ENCODE measurements at places on chromosomes 5 and 9.

- no peak for DNase-seq
Measured at GRCh38 chr9:103037508-103038477, 42.7 kb downstream of the CYLC2 start.

- peak; percentile 36 for DNase-seq
Measured at GRCh38 chr5:25858019-25858418, 1180.4 kb downstream of the CDH9 start.

DNA sequence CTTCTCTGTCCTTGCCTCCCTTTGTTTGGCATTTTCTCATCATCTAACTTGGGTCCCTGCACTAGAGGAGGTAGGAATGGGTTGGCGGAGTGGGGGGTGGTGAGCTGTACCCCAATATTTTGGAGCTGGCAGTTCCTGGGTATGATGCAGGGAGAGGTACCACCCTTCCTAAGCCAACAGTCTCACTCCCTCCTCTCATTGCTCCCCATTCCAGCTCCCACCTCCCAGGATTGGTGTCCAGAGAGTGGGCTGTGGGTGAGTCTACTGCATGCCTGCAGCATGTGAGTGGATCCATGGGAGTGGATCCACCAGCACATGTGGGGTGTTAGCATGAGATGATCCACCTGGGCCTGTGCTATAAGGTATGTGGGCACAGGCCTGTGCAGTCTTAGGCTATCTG lies 22.2 kb upstream of the MYORG start:
- no peak for DNase-seq

DNA sequence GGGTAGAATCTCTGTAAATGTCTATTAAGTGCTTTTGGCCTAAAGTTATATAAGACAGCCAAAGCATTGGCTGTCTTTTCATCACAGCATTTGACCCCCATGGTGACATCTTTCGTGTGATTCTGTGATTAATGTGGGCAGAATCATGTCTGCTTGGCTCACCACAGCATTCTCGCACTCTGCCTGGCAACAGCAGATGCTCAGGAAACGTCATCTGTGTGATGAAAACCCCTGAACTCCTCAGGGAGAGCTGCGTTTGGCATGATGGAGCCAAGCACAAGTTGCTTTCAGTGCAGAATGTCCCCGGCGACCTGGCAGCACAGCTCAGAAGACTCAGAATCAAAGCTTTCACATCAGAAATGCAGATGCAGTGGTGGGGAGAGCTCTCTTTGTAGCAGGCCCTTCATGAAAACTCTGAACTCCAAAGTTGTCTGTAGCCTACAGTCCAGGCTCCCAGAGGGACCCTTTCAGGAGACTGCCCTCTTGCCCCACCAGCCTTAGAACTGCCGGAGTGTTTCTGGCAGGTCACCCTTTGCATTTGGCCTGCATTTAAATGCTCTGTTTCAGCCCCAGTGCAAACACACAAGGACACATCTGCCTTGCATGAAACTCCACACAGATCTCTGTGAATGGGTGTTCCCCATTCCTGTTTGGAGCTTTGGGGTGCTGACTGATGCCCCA lies 155.6 kb upstream of the PANK3 start:
- no peak for DNase-seq

DNA sequence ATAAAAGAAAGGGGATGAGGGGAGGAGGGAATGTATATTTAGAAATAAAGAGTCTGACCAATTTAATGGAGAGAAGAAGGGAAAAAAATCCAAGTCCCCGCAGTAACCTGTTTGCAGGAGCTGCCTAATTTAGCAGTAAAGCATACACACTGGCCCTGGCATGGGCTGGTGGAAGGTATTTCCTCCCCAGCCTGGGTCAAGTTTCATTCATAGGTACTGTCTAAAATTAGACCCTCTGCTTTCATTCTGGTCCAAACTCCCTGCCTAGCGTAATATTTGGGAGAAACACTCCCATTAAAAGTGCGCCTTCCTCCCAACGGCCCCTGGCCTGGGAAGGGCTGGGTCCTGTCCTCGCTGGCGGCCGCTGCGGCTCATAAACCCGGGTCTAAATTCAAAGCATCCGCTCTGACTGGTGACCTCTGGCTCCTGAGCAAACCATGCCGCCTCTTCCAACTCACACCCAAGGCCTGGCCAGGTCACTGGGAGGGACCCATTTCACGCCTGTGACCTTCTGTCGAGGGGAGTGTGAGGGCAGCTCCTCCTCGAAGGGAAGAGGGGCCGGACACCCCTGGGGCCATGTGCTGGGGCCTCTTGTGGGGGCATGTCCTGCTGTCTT lies 123.2 kb downstream of the FGF18 start:
- no peak for DNase-seq

DNA sequence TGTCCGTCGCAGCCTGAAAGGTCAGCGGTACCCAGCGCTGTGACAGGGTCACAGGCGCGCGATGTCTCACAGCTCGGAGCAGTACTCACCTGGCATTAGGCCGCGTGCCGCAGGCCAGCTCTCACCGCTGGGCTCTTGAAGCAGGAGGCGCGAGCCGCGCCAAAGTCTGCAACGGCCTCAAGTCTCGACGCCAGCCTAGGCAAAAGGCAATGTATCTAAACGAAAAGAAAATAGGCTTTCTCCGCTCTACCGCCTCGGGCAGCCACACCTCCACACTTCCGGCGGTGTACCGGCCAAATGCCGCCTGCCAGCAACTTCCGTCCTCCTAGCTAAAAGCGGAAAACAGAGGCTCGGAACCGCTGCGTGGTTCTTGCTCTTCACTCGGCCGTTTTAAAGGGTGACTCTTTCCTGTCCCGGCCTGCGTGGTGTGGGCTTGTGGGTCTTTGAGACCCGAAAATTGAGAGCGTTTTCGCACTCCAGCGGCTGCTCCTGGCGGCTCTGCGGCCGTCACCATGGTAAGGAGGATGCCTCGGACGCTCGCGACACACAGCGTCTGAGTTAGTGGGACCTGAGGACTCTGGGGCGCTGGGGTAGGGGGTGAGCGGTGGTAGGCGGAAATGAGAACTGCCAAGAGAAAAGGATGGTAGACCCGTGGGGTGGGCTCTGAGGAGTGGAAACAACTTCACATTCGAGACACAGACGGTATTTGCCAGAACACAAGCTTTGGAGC lies at the start of the genes GFM2 and NSA2:
Gene GFM2 (minus strand): TSS at position 269 of the 730 bp plus-strand sequence. CDS start 3,375 bp downstream, outside the sequence.
Gene NSA2 (plus strand): TSS at position 401 of the 730 bp plus-strand sequence. CDS start 112 bp downstream, at position 513.
- DNase-seq = peak; percentile 79

DNA sequence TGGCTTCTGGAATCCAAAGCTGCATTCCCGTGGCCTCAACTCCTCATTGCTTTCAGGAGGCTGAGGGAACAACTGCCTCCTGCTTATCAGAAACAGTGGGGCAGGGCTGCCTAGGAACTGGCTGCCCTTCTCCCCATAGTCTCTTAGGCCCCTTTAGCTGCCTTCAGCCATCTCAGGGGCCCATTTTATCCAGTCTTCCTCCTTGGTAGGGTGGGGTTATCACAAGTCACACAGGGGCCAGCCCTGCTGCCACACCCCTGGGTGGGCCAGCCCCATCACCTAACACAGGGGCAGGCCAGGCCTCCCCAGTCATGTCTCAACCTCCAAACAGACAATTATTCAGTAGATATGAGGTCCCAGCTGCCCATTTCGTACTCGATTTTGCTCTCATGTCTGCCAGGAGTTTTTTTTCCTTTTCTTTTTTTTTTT lies 3.9 kb downstream of the ALAD start:
- no peak for DNase-seq

- DNase-seq = no peak
Measured at GRCh38 chr9:84218322-84218721, 122.2 kb downstream of the SLC28A3 start.

DNA sequence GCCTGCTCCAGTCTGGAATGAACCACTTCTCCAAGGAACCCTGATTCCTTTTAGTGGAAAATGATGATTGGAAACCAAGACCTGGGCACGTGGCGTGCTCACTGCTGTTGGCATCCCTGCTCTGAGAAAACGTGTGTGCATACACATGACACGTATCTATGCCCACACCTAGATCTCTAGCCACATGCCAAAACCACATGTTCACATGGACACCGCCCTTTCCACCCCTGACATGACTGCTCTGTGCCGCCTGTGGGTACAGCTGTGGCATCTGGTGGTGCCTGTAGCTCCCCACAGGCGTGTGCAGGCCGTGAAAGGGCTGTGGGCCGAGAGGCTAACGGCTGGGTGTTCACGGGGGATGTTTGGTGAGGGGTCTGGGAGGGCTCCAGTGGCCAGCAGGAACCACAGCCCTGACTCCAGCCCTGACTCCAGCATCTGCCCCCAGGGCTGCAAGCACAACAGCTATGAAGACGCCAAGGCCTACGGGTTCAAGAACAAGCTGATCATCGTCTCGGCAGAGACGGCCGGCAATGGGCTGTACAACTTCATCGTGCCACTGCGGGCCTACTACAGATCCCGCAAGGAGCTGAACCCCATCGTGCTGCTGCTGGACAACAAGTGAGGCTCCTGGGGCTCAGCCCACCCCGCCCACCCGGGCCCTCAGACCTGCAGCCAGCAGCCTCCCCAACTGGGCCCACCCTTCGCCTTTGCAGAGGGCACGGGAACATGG lies 75.1 kb downstream of the KCNT1 start:
- no peak for DNase-seq

GRCh38 chr5:180411948-180412347 lies 58.8 kb upstream of the GFPT2 start:
- no peak for DNase-seq

- DNase-seq = no peak
Measured at GRCh38 chr5:143056792-143057579, 286.8 kb downstream of the ARHGAP26 start.

- peak; percentile 50 for DNase-seq
Measured at GRCh38 chr9:84136119-84136868, 155.7 kb downstream of the RMI1 start.

DNA sequence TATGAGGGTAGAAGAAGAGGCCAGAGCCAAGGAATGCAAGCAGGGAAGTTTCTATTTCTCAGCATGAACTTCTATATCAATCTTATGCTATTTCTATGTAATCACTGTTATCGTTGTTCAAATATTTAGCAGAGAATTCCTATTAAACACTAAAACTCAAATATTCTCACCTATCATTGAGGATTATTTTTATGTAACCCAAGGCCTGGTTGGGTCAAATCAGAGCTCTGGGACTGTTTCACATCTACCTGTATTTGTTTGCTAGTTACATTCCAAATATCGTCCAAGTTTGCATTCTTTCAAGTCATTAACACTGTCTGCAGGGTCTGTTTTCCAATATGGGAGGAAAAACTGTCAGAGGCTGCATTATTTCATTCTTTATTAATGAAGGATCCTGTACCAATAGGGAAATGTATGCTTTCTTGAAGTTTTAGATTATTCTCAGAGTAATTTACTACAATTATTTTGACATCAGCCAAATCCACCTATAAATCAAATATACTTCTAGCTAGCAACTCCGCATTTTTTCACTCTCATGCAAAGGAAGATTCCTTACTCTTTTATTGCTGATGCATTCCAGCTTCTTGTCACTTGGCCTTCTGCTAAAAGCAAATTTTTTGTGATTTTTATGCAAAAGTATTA lies 52.2 kb downstream of the LURAP1L start:
- DNase-seq = no peak

DNA sequence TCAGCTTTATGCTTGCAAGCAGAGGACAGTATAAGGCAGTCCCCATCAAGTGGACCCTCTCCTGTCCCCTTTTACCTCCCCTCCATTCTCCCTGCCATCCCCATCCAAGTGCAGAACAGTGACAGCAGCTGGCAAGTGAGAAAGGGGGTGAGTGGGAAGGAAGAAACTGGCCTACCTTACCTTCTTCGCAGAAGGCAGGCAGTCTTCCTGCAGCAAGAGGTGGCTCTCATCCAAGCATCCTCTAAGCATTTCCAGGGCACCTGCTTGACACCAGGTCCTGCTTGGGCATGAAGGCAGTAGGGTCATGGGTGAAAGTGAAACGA lies 77.3 kb upstream of the SH3PXD2B start:
- DNase-seq = no peak

DNA sequence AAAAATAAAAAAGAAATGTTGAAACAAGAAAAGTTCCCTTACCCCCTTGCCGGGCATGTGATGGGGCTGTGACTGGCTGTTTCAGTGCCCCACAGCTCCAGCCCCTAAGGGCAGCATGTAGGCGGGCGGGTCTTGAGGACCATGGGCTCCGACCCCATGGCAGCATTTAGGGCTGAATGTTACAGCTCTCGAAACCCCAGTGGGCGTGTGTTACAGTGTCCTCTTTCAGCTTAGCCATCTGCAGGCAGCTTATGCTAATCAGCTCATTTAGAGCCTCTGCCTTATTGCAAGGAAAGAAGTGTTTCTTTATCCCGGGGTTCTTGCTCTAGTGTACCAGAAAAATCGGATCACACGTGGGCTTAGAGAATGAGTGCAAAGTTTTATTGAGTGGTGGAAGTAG lies 497.4 kb upstream of the CYLC2 start:
- DNase-seq = no peak

- DNase-seq = no peak
Measured at GRCh38 chr5:124795829-124796228, 49.4 kb upstream of the ZNF608 start.

GRCh38 chr9:114299286-114300152 lies 23.4 kb upstream of the ORM1 start:
- DNase-seq = no peak

- no peak for DNase-seq
Measured at GRCh38 chr5:14588758-14589543, 7.4 kb downstream of the OTULINL start.

- no peak for DNase-seq
Measured at GRCh38 chr5:96703384-96703920, 41.3 kb downstream of the CAST start.

DNA sequence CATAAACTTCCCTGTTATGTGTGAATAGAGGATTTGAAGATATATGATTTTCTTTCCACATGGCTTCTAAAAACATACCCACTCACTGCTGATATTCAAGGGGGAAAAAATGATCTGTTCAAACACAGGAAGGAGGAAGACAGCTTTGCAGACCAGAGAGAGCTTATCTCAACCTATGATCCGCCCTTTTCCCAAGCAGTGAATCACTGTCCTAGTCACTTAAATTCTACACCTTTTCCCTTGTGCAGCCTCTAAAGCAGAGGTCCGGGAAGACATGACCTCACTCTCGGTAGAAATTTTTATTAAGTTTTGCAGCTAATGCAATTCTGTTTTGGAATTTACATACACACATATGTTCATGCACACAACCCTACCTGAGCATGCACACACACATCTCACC lies 197.2 kb downstream of the DIRAS2 start:
- no peak for DNase-seq

DNA sequence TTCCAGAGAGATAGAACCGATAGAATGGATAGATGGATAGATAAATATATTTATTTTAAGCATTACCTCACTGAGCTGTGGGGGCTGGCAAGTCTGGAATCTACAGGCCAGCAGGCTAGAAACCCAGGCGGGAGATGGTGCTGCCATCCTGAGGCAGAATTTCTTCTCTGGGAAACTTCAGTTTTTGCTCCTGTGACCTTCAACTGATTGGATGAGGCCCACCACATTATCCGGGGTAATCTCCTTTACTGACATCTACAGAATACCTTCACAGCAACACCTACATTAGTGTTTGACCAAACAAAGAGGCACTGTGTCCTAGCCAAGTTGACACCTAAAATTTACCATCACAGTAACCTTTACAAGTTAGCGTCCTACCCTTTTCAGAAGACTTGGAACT lies 29.2 kb upstream of the TENT4A start:
- no peak for DNase-seq

DNA sequence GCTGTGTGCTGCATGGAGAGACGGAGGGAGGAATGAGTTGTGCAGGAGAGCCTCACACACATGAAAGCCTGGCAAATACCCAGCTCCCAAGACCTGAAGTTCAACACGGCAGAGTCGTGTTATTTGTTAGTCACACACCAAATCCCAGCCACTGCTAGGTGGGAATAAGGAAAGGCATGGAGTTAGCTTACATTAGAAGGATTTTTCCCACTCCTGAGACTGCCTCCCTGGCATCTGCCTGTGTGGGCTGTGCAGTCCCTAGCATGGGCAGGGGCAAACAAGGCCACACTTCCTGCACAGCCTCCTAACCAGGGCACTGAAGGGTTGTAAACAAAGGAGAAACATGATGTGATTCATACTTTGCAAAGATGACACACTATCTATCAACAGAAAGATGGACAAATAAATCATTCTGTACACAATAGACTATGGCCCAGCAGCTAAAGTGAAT lies 306.8 kb downstream of the SPOCK1 start:
- no peak for DNase-seq
